ENCODE measurements at places on chromosomes 1 and 21. TPM values are rescaled to one million over a fixed set of nuclear protein-coding genes. Genes with fewer than 3 reads are reported as not detected.

Gene CELA3B
- total RNA-seq, result not detected

Gene C1orf167
- total RNA-seq, result 2.1 TPM

Gene HSPG2
- 682 TPM for total RNA-seq

Gene IVL
- not detected for total RNA-seq

Gene LCE1F
- not detected for total RNA-seq

Gene LRRC7
- 4.2 TPM for total RNA-seq

Gene GFI1
- total RNA-seq, result 0.76 TPM

Gene TTC39A
- 0.81 TPM for total RNA-seq

Gene DPT
- total RNA-seq, result 121 TPM

Gene MAP3K21
- total RNA-seq, result 0.19 TPM
